NCI-H524 treated with DMSO at 0.1 percent for 48 hours (cell line): ENCODE measurements at places on chromosomes 12 and 14.

GRCh38 chr14:90728951-90729350, 87.3 kb downstream of the TTC7B start:
- DNase-seq: no peak

DNA sequence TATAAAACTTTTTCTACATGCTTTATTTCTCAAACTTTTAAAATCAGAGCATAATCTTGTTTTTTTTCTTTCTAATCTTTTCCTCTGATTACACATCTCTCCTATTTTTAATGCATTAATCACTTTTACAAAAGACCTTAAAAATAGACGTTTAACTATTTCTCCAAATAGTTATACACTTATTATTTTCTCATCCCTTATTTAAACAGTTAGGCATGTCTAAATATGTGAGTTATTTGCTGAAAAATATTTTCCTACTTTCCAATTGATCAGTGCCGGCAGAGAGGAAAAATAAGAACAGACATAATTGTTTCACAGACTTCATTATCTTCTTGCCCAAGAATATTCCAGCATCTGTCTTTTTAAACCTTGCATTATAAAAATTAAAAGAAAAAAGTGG, 28.7 kb upstream of the RHOJ start:
- DNase-seq: no peak

GRCh38 chr14:96588410-96589257, 86.5 kb downstream of the PAPOLA start:
- DNase-seq: no peak

DNA sequence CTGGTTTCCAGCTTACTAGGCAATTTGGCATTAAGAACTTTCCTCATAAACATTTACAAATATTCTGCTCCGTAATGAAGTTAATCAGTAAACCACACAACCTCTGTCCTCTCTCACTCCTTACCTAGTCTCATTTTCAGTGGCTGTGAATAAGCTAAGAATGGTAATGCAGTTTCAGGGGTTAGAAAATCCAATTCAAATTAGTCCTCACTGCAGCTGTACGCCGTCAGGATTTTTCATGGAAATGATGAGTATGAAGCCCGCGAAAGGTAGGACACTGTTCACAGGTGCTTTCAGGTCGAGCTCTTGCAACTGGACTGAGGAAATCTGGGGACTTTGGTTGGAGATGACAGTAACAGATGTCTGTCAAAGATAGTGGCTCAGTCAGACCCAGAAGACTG, 29.6 kb downstream of the NR1H4 start:
- no peak for DNase-seq

- no peak for DNase-seq
Measured at GRCh38 chr12:101696251-101697196, 916 bp upstream of the CHPT1 start.

- DNase-seq: no peak
Measured at GRCh38 chr14:94303111-94303510, 10.0 kb upstream of the SERPINA10 start.

DNA sequence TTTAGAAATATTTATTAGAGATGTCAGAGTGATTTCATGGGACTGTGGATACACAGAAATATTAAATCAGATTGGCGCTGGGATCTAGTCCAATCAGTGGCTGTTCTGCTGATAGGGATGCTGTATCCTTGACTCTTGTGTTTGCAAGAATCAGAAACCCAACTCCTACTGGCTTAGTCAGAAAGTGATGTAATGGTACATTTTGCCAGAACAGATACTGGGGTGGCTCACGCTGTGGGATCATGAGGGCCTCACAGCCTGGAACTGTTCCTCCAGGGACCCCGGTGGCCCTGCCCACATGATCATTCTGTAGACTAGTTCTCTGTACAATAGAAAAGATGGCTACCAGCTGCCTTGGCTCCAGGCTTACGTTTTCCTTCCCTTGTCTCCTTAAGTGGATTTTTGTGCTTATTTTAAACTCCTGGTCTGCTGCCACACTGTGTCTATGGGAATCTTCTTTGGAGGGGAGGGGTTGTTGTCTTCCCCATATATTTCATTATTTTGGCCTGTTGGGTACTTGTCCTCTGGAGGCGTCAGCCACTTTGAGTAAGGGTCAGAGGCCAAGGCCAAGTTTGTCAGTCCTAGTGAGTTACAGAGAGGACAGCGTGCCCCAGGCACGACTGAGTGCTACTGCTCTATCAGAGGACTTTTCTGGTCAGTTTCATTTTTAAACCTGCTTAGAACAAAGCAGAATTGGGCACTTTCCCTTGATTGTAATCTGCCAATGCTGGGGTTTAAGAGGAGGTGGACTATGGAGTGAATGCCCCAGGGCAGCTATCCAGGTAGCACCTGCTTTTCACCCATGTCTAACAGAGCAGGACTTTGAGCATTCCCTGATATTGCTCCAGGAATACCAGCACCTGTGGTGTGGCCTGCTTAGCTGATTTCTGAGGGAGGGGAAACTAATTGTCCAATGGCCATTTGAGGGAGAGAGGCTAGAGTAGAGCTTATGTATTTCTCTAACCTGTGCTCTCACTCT, 164.3 kb downstream of the SLC5A8 start:
- DNase-seq: no peak

- no peak for DNase-seq
Measured at GRCh38 chr14:59356312-59356711, 108.9 kb downstream of the GPR135 start.

DNA sequence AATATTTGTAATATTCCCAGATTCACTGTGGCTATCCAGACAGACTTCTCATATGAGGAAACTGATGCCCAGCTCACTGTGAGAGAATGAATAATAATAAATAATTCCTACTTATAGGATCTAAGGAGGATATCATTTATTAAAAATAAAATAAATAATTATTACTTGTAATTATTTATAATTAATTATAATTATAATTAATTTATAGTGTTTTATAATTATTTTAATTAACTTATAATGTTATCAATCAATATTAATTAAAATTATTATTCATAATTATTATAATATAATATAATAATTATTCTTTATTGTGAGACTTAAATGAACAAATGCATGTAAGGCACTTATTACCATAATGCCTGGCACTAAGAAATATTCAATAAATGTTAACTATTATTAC, 192.8 kb downstream of the GALC start:
- DNase-seq: no peak

DNA sequence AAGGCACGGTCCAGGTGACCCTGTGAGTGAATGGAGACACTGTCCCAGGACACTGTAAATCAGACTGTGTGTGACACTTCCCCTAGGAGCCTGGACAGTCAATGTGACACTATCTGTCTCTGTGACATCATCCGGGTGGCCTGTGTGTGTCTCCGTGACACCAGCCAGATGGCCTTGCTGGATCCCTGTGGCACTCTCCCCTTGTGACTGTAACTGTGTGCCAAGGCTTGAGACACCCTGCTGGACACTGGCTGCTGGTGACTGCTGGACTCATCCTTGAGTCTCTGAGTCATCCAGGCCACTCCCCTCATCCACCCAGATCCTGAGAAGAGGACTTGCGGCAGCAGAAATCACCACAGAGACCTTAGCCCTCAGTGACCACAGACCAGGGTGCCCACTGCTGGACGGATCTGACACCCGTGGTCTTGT, 51.6 kb downstream of the MVK start:
- DNase-seq: no peak

GRCh38 chr14:104085032-104085888, at the start of gene ASPG:
TSS of gene ASPG (plus strand) at chr14:104085700. CDS start at chr14:104085771, 71 bp downstream.
- DNase-seq: no peak

DNA sequence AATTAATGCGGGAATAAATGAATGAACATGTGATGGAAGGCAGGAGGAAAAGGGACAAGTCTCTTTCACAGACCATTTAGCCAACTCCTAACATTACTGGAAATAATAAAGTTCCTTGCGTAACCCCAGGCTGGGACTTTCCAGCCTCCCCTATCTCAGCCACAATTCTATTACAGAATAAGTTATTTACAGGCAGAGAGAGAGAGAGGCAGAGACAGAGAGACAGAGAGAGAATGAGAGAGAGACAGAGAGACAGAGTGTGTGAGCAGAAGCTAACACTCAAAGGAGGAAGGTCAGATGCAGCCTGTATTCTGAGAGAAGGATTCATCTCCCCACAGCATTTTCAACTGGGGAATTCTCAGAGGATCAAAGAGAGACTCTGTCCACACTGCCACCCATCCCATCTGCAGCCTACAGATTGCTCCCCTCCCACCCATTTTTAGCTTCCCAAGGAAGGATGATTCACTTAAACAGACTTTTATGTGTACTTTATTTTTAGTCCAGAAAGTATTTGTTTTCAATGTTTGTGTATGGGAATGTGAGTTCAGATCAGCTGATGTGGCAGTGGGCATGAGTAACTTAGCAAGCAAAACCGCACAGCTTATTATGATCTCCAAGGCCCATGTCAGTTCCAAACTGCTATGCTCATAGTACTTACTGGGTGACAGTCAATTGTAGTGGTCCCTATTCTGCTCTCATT, 165.7 kb downstream of the CAND1 start:
- no peak for DNase-seq

DNA sequence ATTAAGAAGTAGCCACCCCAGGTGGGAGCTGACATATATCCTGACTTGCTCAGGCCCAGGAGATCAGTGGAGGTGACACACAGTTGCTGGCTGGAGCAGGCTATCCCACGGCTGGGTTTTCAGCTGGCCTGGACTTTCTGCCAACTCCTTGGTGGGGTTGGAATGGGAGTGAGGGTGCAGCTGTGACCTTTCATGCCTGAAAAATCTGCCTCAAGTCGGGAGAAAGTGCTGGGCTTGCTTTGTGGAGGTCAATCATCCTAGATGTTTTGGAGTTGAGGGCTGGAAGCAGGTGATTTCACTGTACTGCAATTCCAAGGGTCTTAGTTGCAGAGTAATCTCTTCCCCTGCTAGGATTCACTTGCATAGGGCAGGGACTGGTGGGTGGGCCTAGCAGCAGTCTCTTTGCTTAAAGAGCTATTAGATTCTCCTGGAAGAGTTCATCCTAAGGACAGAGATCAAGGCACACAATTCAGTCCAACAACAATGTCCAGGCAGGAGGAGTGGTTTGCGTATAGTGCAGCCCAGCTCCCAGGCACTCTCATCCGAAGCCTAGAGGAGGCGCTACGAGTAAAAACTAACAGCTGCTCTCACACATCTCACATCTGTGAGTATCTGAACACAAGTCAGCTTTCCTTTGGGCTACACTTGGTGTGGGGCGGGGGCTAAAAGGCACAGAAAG, 98.1 kb downstream of the GAS2L3 start:
- no peak for DNase-seq

DNA sequence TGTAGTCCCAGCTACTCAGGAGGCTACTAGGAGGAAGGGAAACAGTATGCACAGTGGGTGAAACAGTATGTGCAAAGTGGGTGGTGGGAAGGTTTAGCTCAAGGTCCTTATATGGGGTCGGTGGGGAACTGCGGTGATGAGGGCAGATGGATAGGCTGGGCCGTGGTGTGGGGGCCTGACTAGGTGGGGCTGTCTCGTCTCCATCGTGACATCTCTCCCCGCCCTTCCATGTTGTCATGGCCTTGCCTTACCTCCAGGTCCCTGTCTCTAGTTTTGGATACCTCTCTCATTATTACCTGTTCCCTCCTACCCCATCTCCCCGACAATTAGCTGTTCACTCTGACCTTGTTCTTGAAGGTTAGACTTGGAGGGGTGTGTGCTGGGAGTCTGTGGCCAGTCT, 4.4 kb upstream of the NR4A1 start:
- DNase-seq: no peak

DNA sequence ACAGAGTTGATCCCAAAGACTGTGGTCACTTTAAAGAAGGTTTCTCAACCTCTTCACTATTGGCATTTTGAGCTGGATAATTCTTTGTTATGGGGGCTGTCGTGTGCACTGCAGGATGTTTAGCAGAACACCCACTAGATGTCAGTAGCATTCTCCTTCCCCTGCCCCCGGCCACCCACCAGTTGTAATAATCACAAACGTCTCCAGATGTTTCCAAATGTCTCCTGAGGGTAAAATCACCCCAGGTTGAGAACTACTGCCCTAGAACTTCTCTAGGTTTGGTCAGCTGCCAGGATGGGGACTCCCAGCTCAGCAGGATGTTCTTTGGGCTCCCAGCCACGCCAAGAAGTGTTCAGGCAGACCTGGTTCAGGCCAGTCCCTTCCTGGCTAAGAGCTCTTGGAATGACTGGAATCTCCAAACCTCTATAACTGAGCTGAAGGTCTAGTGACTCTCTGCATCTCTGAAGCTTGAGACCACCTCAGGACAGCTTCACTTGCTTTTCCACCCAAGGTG, 12.5 kb upstream of the AJUBA start:
- DNase-seq: peak; percentile 60
